ENCODE measurements at places on chromosomes 6 and 20. TPM values are rescaled to one million over a fixed set of nuclear protein-coding genes. Genes with fewer than 3 reads are reported as not detected.

Gene KHDC1
- total RNA-seq, result 3.9 TPM

Gene CCR6
- total RNA-seq, result not detected

Gene FAM217B
- total RNA-seq, result 5.6 TPM

Gene CTAGE9
- total RNA-seq, result not detected

Gene NKAPL
- total RNA-seq, result 1.7 TPM

Gene C20orf204
- total RNA-seq, result 0.97 TPM

GRCh38 chr6:6006428-6007365 is at the start of gene NRN1:
Gene NRN1, minus strand, starts transcription at chr6:6006925. Its CDS starts 176 bp downstream, at chr6:6006749.
- no peak for DNase-seq

DNA sequence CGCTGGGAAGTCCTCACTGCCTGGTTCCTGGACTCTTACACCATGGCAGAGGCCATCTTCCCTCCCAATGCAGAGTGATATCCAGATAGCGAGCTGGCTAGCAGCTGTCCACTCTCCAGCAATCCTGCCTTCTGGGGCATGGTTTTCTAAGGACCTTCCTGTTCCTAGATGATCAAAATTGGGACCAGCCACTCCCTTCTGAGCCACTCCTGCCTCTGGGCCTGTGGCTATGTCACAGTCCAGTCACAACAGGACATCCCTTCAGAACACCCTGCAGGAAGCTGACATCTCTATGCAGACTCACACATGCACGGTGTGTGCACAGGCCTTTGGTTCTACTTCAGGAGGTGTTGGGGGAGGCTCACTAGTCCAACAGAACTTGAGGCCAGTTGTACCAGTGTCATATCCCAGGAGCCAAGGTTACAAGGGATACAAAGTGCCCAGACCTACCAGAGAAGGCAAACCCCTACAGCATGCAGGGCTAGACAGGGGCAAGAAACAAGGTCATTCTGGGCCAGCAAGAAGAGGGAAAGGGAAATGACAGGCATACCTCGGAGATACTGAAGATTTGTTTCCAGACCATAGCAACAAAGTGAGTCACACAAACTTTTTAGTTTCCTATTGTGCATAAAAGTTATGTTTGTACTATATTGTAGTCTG is 2.7 kb upstream of the MCCD1 start:
- peak; percentile 28 for DNase-seq

DNA sequence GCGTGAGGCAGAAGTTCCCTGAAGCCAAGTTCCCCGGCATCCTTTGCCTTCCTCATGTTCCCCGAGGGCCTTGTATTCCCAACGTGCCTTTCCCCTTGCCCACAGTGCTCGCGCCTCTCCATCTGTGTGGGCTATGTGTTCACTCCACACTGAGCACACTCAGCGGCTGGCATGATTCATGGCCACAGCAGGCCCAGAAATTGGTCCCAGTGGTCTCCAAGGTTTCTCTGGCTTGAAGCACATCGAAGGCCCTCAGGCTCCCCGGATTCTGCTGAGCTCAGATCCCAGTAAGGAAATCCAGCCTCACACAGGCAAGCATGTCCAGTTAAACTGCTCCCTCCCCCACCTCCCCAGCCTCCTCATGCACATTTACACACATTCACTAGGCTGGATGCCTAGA is 123.6 kb downstream of the ISM1 start:
- no peak for DNase-seq

DNA sequence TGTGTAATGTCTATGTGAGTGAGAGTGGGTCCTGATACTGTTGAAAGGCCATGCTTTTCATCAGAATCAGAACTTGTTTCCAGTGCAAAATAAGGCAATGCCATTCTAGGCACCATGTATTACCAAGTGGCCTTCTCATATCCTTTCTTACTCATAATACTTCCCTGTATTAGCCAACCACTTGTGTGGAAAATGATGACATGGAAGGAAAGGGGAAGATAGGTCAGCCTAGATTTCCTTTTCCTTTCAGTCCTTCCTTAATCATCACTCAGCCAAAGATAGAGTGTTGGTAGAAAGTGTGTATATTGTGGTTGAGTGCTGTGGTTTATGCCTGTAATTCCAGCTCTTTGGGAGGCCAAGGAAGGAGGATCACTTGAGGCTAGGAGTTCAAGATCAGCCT is 158.6 kb upstream of the PREP start:
- no peak for DNase-seq

GRCh38 chr6:109373762-109374161 is 8.5 kb downstream of the CD164 start:
- DNase-seq, result no peak

DNA sequence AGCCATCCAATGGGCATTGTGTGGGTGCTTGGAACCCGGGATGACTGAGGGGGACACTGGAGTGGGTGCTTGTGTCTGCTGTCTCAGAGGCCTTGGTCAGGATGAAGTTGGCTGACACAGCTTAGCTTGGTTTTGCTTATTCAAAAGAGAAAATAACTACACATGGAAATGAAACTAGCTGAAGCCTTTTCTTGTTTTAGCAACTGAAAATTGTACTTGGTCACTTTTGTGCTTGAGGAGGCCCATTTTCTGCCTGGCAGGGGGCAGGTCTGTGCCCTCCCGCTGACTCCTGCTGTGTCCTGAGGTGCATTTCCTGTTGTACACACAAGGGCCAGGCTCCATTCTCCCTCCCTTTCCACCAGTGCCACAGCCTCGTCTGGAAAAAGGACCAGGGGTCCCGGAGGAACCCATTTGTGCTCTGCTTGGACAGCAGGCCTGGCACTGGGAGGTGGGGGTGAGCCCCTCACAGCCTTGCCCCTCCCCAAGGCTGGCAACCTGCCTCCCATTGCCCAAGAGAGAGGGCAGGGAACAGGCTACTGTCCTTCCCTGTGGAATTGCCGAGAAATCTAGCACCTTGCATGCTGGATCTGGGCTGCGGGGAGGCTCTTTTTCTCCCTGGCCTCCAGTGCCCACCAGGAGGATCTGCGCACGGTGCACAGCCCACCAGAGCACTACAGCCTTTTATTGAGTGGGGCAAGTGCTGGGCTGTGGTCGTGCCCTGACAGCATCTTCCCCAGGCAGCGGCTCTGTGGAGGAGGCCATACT is 49.4 kb downstream of the PYGB start:
- DNase-seq, result no peak

DNA sequence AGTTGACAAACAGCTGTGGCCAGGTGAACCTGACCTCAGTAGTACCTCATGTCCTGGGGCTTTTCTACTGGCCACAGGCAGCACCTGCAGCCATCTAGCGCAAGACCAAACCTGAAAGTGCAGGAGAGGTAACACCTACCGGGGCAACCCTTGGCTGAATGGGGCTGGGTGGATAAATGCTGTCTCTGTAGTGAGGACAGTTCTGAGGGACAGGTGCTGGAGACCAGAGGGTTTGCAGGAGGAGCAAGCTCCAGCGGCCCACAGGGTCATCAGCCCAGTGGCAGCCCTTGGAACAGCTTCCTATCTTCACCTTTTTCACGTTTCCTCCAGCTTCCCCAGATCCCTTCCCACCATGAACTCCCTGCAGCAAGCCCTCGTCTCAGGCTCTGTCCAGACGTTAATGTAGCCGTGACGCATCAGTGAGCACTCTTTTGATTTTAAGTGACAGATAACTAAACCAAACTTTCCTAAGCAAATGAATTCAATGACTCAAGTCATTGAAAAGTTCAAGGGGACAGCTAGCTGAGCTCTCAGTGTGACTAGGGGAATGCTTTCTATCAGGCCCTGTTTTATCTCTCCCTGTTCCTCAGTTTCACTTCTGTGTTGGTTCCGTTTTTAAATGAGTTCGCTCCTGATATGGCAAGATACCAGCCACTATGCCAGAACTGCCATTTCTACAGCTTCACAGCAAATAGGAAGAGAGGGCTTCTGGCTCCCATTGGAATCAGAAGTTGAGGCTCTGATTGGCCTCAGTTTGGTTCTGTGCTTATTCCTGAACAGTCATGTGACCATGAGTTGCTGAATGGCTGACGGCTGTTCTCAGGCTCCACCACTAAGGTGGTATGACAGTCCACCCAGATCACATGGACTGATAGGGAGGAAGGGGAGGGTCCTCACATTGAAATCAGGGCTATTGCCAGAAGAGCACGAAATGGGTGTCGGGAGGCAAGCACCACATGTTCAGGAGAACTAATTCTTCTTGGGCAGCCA is 12.1 kb upstream of the PFDN4 start:
- no peak for DNase-seq

- peak; percentile 76 for DNase-seq
Measured at GRCh38 chr6:151269321-151269995, 29.7 kb downstream of the AKAP12 start.

DNA sequence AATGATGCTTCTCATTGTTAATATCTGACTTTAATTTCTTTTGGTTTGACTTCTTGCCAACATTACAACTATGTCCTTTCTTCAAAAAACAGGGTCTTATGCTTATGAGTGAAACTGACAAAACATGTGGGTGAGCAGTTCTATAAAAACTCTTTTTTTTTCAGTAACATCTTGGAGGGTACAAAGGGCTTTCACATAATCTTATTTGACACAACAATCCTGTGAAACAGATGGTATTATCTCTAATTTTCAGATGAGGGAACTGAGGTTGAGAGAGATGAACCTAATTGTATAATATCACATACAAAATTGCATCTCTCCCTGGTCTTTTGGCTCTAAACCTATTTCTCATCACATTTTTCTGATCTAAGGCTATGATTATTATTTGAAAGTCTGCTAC is 38.3 kb downstream of the MAPK14 start:
- no peak for DNase-seq

GRCh38 chr20:9467995-9468394 is 46.4 kb upstream of the LAMP5 start:
- DNase-seq, result no peak

- DNase-seq, result no peak
Measured at GRCh38 chr6:112187736-112188135, 66.6 kb downstream of the LAMA4 start.

DNA sequence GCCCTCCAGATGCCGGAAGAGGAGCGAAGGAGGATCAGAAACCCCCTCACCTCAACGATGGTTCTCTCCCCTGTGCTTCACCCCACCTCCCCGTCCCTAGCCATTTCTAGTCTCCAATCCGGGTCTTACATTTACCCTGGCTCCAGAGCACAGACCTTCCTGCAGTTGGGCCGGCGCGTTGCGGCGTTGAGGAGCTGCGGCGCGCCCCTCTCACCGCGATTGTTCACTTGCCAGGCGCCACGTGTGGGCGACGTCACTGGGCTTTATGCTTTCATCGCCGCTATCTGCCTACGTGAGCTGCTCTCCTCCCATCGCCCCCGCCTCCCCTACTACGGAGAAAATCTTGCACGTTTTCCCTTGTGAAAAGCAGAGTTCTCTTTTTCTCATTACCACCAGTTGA is at the start of gene CRISP2:
CRISP2 (minus strand) TSS at position 198 of the 400 bp plus-strand sequence. CDS start 4,347 bp downstream, outside the sequence.
- DNase-seq, result no peak

Measured in fibroblast of villous mesenchyme (primary cell).